ENCODE measurements at places on chromosomes 5 and 9.

DNA sequence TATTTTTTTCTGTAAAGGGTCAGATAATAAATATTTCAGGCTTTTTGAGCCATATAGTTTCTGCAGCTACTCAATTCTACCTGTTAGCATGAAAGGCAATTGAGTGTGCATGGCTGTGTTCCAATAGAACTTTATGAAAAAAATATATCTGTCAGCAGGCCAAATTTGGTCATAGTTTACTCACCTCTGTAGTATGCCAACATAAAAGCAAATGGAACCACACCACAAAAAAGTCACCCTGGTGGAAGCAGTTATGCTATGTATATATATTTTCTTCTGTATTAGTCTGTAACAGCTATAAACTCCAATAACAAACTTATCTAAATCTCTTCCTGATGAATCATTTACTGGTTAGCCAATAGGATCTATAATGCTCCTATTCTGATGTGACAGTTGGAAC is 3.4 kb downstream of the SLC38A9 start:
- no peak for DNase-seq

GRCh38 chr5:180289433-180289832 is 2.5 kb downstream of the MAPK9 start:
- DNase-seq = no peak

DNA sequence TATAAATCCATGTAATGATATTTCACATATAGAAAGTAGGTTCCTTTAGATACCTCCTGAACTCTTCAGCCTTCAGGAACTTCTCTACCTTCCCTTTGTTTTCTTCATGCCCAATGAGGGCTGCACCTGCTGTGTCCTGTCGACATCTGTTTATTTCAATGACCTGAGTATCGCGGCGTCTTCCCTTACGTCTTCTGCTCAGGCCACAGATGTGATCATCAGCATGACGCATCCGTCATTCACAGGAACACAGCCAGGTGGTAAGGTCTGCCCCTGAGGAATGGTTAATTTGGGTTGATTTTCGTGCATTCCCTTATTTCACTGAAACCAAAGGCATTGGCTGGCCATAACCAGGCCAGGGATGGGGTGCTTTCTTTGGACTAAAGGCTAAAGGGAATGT is 217.1 kb downstream of the MED10 start:
- no peak for DNase-seq

DNA sequence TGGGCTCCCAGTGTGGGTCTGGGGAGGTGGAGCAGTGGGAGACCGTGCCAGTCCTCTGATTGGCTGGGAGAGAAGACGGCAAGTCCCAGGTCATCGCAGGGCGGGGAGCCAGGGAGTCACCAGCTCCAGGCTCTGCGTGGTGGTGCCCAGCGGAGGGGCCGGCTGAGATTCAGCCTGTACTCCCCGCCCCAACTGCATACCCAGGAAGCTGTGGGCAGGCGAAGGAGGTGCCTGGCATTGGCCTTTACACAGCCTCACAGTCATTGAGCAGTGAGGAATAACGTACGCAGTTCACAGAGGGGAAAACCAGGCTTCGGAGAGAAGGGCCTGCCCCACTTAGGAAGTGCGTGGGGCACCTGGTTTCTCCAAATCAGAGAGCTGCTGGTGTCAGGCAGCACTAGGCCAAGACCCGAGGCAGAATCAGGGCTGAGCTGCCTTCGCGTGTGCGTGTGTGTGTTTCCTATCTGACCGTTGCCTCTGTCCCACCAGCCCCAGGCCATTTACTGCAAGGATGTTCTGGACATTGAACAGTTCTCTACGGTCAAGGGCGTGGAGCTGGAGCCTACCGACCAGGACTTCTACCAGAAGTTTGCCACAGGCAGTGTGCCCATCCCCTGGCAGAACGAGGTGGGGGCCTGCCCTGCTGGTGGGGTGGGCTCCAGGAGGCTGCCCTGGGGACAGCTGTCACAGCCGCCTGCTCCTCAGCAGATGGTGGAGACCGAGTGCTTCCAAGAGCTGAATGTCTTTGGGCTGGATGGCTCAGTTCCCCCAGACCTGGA is 6.2 kb upstream of the PRR7 start:
- DNase-seq = no peak

DNA sequence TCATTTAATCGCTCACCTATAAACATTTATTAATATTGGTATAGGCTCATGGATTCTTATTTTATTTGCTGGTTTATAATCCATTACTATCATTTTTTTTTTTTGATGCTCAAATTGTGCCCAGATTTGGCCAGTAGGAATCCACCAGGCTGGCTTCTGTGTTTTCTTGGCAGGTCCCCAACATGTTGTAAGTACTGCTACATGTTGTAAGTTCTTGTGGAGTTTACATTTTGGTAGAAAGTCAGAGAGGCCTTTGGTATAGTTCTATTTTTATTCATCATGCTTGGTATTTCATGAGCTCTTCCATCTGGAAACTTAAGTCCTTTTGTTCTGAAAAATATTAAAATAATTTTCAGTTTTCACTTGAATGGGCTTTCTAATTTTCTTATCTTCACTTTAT is 47.1 kb downstream of the MAT2B start:
- no peak for DNase-seq

- no peak for DNase-seq
These were observed 116.5 kb upstream of the OTULINL start for GRCh38 chr5:14465116-14465515.

DNA sequence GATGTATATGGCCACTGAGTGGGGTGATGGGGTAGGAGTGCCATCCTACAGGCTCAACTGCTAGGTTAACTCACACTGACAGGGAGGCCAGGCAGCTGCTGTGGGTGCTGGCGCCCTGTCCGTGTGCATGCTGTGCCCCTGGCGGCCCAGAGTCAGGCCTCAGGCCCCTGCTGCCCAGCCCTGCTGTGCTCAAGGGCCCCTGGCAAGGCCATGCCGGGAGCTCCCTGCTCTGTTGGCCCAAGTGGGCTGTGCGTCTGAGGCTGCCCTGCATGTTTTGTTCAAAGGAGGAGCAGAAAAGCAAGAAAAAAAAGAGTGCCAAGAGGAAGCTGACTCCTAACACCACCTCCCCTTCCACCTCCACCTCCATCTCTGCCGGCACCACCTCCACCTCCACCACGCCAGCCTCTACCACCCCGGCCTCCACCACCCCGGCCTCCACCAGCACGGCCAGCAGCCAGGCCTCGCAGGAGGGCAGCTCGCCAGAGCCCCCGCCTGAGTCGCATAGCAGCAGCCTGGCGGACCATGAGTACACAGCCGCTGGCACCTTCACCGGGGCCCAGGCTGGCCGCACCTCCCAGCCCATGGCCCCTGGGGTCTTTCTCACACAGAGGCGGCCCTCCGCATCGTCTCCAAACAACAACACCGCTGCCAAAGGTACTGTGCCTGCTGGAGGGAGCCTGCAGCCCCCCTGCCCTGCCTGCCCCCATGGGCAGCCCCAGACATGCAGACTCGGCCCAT is 100.1 kb downstream of the PHF2 start:
- no peak for DNase-seq

- DNase-seq = no peak
These were observed 255.9 kb downstream of the GABRG2 start for GRCh38 chr5:162323466-162323865.

DNA sequence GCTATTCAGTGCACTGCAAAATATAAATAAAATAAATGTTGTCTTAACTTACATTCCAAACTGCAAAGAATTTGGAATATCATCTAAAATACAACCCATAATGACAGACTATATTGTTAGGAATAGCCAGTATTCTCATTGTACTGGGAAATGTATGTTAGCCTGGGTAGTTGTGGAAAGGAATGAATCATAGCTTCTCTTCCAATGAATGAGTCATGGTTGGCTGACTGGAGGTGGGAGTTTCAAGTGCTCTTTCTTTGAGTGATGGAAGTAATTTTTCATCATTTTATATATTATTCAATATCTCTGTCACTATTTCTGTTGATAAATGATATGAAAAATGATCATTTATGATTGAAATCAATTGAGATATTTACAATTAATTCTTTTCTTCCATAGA is 158.6 kb upstream of the ARRDC3 start:
- DNase-seq = no peak

- DNase-seq = no peak
These were observed 178.1 kb downstream of the FGF1 start for GRCh38 chr5:142507531-142508372.

DNA sequence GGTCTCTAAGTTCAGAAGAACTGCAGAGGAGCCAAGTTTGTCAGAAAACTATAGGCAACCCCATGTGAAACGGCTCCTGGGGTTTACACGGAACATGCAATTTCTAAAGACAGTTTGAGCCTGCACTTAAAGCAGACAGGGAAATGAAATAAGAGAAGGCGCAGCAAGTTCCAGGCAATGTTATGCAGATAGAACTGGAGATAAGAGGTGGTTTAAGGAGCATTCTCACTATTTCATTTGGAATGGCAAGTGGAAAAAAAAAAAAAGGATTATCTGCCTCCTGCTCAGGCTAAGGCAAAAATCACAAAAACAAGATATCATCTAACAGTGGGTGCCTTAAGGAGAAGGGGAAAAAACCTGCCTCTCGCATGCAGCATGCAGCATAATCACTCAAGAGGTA is 2252.4 kb downstream of the MAT2B start:
- DNase-seq = no peak

Measured in activated CD8-positive, alpha-beta memory T cell treated with anti-CD3 and anti-CD28 coated beads for 1 hour (primary cell).